Urothelium cell line (cell line): ENCODE measurements at places on chromosomes 2 and 18.

DNA sequence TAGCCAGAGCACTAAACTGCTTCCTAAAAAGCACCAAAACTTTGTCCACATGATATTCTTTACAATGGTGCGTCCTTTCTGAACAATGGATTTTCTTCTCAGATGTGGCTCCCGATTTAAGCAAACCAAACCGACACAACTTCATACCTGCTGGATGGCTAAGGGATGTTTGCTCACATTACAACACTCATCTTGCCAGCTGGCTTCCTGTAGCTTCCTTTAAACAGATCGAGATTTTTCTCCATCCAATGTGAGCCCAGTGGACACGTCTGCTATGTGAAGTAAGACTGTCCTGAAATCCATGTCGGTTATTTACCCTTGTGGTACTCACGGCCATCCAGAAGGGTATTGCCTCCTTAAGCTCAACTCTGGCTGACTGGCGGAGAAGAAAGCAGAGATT is 126.5 kb downstream of the MAPK4 start:
- no peak for DNase-seq

DNA sequence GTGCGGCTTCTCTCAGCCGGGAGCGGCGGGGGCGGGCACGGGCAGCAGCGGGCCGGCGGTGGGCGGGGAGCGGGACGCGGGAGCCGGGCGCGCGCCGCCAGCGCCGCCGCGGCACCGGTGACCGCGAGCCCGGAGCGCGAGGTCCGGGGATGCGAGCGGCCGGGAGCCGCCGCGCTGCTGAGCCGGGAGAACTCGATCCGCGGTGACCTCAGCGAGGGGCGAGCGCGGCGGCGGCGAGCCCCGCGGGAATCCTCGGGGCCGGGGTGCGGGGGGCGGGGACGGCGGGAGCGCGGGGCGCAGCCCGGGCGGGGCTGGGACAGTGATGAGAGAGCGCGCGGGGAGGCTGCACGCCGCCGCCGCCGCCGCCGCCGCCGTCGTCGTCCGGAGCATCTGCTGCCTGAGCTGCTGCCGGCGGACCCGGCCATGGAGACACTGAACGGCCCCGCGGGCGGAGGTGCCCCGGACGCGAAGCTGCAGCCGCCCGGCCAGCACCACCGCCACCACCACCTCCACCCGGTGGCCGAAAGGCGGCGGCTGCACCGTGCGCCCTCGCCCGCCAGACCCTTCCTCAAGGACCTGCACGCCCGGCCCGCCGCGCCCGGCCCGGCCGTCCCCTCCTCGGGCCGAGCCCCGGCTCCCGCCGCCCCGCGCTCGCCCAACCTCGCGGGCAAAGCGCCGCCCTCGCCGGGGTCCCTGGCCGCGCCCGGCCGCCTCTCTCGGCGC is at the start of gene MTCL1:
Gene MTCL1, plus strand, starts transcription at position 319 of the 723 bp plus-strand sequence. Its CDS starts 105 bp downstream, at position 424.
- DNase-seq, result peak; percentile 88

DNA sequence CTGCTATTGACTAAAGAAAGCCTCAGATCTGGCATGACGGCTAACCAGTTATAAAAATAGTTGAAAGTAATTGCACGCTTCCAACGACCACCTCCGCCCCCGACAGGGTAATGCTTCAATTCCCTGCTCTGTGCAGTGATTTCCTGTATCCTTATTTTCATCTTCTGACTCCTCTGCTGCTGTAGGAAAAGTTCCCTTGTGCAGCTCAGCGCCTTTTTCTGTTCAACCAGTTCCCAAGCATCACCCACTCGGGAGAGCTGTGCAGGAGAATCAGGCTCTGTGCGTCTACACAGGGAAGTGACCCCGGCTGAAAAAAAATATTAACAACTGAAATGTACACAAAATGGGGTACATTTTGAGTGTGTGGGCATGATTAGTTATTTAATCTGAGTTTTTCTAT is 91.3 kb upstream of the COPS8 start:
- no peak for DNase-seq

GRCh38 chr2:167355821-167356220 is 467.5 kb downstream of the XIRP2 start:
- DNase-seq, result no peak

- DNase-seq, result no peak
These were observed 352.7 kb downstream of the TSN start for GRCh38 chr2:122108186-122108585.

DNA sequence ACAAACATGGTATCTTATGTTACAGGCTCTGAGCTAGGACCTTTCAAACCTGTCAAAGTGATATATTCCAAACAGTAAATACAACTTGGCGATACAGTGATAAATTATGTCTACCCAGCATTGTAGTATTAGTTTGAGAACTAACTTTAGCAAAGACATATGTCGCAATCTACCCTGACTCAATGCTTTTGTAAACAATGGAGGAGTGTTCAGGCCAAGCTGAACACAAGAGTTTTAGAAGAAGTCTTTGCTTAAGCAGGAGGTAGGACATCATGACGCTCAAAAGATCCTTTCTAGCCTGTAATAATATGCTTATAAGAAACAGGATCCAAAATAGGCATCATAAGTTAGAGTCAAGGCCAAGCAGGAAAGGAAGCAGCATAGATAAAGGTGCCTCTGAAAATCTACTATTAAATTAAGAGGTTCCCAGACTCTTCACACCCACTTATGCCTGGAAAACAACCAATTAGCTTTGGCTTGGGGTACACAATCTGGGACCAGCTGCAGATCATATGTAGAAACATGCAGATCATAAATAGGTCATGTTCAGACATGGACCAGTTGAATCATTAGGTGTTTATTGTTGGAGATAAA is 132.5 kb downstream of the CSRNP3 start:
- no peak for DNase-seq

- no peak for DNase-seq
These were observed 73.9 kb upstream of the HK2 start for GRCh38 chr2:74759986-74760385.

DNA sequence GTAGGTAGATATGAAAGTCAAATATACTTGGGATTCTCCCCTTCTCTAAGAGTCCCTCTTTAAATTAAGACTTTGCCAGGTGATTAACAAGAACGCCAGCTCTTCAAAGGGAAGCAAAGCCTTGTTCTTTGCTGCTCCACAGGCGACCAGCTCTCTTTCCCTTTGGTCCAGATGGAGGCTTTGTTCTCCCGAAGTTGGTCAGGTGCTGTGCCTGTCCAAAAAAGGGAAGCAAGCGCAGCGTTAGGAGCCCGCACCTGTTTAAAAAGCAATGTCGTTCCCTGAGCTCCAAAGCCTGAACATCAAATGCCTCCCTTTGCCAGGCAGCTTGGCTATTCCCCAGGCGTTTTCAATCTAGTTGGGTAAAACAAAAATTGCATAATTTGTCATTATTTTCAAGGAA is 1913.1 kb upstream of the PIK3C3 start:
- DNase-seq, result no peak

GRCh38 chr2:63875131-63875527 is 33.4 kb downstream of the UGP2 start:
- no peak for DNase-seq

- no peak for DNase-seq
These were observed 74.8 kb upstream of the SLC39A10 start for GRCh38 chr2:195582188-195582587.

GRCh38 chr2:64327129-64327509 is 126.8 kb upstream of the LGALSL start:
- DNase-seq, result no peak

GRCh38 chr18:23141104-23141999 is 6.1 kb downstream of the CABLES1 start:
- DNase-seq, result no peak

- no peak for DNase-seq
These were observed 271.4 kb downstream of the ZEB2 start for GRCh38 chr2:144248350-144249034.

DNA sequence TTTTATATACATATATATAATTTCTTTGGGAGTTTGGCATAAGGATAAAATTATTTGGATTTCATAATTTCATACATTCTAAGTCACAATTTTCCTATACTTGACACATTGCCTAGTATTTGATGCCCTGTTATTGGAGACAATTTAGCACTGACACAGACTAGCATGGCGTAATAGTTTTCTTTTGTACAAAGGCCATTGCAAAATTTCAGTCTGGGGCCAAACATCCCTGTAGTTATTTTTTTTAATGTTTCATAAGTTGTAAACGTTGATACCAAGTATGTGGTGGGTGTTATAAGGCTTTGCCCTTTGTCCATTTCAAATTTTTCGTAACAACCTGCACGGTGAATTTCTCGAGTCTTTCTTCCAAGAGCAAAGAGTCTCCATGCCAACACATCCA is 95.7 kb upstream of the NRP2 start:
- no peak for DNase-seq

- DNase-seq, result no peak
These were observed 223.2 kb upstream of the FOSL2 start for GRCh38 chr2:28169492-28169891.

DNA sequence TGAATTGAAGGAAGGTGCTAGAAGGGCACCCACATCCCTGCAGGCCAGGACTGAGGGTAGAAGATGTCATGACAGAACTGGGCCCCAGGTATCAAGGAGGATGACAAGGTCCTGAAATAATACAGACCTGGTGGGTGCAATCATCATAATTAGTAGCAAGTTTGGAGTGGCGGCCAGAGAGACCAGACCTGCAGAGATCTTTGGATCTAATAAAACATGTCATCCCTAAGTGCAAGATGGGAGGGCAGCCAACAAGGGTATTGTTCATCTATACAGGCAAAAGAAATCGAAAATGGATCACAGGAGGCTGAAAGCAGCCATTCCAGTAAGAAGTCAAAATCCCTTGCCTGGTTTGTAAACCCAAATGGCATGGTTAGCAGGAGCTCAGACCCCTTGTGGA is 111.3 kb upstream of the BOD1L2 start:
- no peak for DNase-seq

DNA sequence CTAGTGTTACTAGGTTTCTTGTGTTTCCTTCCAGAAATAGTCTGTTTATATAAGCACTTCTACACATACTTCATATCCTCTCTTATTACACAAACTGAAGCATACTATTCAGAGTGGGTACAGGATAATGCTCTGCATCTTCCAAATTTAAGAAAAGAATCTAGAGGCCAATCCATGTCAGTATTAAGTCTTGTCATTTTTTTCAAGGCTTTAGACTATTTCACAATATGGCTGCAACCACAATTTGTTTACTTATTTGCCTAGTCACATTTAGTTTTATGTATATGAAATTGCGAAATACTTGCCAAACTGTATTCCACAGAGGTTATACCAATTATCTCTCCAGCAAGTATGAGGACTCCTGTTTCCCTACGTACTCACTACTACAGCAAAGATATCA is 27.9 kb downstream of the IWS1 start:
- no peak for DNase-seq

DNA sequence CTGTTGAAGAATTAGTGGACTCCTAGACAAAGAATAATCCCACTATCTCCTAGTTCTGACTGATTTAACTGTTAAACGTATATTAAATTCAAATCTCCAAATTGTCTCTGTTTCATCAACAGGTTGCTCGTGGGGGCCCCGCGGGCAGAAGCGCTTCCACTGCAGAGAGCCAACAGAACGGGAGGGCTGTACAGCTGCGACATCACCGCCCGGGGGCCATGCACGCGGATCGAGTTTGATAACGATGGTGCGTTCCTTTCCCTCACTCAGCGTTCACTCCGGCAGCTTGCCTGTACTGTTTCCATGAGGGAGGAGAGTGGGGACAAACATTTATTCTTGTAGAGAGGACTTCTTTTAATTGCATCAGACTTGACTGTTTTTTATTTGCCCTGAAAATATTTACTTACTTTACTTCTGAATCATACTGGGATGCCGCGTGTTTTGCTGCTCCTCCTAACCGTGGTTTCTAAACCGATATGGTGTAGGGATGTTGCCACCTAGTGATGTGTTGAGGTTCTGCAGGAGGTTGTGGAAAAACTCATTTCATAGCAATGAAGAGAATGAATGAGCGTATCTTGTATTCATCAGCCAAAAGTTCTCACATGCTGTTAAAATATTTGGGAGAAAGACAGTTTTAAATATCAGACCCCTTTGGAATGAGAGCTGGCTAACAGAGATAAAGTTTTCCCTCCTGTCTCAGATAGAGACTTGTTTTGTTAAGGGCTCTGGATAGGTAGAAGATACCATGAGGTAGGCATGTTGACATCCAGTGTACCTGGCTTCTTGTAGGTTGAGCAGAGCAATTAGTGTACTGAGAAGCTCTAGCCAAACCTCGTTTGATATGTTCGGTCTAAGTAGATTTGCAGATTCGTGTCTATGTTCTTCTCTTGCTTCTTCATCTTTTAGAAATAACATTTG is 38.3 kb downstream of the ITGA6 start:
- peak; percentile 67 for DNase-seq

- no peak for DNase-seq
These were observed 307.4 kb upstream of the KCNJ3 start for GRCh38 chr2:154391051-154391450.
